Ureter (tissue), 1 donor: ENCODE measurements at places on chromosomes 16 and 17. TPM values are rescaled to one million over a fixed set of nuclear protein-coding genes. Genes with fewer than 3 reads are reported as not detected.

The ITGA2B gene
- total RNA-seq: 1.1 TPM

The NPIPA7 gene
- total RNA-seq: 15.3 TPM

The ARL5C gene
- total RNA-seq: not detected

DNA sequence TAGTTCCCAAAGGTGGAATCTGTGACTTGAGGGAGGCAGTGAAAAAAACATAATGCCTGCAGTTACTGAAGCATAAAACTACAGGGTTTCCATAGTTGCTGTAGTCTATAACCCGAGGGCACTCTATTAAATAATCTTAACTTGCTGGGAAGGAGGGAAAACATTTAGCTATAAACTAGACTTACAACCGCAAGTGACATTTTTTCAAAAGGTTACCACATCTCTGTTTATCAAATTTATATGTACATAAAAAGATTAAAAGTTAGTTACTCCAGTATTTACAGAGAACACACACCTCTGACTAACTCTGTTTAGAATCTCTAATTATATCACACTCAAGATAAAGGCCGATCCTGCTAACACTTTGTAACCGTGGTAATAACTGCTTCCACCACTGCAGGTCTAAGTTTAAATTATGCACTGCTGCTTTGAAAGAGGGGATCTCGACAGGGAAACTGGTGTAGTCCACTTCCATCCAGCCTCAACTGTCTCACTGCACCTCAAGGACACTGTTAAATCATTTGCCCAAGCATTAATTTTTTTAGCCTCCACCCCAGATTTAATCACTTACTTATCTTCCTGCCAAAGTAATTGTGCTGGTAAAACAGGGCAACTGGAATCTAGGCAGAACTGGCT, 14.6 kb downstream of the KCNJ16 start:
- no peak for DNase-seq

DNA sequence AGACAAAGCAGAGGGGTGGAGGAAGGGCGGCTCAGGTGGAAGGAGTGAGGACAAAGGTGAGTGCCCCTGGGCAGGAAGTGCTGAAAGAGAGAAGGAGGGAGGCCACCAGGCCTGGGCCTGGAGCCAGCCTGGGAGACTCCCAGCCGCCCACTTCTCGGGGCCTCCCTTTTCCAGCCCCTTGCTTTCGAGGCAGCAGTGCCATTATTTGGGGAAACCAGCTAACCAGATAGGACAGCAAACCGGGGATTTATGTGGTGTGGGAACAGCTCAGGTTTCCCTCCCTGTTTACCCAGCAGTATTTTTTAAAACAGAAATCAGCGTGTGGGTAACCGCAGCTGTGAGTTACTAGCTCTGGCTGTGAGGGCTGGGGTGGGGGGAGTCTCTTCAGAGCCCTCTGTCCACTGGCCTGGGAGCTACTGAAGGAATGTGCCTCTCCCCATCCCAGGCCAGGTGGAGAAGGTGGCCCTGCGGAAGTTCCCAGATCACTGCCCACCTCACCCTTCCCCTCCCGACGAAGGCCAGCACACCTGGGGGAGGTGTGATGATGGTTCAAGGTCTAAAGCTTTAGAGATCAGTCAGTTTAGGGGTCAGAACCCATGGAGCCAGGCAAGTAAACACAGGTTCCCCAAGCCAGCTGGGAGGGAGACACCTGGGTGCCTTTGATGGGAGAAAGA, 8.4 kb upstream of the MEOX1 start:
- no peak for DNase-seq

DNA sequence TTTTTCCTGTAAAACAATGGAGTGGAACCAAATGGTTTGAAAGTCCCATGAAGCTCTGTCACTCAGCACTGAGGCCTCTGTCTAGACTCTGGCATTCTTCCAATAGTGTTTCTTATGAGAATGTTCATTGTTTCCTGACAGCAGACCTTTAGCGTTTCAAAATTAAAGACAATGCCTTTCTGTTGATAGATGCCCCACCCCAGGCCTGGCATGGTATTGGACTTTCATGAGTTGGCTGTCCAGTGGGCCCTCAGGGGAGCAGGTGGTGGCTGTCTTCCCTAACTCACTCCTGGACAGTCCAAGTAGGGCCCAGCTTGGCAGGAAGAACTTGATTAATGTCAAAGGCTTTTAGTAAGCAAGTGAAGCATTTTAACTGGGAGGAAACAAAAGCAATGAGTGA, 186.5 kb upstream of the CCL2 start:
- DNase-seq: no peak

- DNase-seq: no peak
Observed at GRCh38 chr16:4713663-4714501, 20.2 kb downstream of the ANKS3 start.

GRCh38 chr17:1039511-1040215, 42.7 kb downstream of the TIMM22 start:
- DNase-seq: no peak

GRCh38 chr17:41284546-41284945, 9.0 kb downstream of the KRTAP9-7 start:
- no peak for DNase-seq

DNA sequence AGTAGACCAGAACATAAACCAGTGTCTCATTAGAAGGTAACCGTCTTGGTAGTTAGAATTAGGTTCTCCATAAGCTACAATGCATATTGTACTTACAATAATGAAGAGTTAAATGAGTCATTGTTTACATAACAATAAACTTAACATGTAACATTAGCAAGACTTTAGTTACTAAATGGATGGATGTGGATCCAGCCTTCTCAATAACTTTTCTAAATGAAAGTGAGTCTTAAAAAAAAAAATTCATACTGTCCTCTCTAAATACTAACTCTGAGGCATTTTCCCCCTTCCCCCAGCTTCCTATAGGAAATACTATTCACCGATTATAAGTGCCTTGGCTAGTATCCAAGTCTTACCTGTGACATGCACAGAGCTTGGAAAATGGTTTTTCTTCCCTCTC, 155.3 kb downstream of the CYB561 start:
- no peak for DNase-seq

- no peak for DNase-seq
Observed at GRCh38 chr16:62738666-62739460, 702.6 kb upstream of the CDH8 start.

DNA sequence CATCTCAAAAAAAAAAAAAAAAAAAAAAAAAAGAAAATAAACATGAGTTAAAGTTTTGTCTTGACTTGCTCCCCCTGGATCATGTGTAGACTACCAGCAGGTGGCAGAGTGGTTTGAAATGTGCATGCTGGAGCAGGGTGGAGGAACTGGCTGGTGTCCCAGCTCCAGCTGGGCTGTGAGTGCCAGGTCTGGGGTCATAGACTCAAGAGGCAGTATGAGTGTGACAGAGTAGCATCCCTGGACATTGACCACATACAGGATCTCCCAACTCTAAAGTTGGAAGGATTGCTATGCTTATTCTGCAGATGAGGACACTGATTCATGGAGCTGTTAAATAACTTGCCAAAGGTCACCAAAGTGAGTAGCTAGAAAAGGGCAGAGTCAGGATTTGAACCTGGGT, 198.0 kb upstream of the MPHOSPH6 start:
- DNase-seq: no peak

DNA sequence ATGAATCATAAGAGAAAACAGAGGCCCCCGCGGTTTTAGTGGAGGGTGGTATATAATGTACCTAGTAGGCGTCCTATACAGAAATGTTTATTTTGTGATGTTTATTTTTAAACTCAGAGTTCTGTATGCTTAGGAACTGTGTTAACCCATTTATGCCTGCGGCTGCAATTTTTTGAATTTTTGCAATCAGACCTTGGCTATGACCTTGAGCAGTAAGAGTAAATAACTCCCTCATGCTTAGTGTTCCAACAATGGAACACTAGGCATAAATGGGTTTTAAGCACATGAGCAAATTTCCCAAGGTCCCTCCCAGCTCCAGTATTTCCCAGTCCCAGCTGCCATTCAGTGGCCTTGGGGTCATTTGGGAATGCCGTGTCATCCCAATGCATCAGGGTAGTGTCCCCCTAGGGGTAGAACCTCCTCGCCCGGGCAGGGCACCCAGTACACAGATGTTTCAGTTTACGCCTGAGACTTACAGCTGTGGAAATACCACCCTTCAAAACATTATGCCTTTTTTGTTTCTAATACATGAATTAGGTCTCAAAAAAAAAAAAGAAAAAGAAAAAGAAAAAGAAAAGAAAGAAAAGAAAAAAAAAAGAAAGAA, 605.8 kb upstream of the CDH11 start:
- no peak for DNase-seq

DNA sequence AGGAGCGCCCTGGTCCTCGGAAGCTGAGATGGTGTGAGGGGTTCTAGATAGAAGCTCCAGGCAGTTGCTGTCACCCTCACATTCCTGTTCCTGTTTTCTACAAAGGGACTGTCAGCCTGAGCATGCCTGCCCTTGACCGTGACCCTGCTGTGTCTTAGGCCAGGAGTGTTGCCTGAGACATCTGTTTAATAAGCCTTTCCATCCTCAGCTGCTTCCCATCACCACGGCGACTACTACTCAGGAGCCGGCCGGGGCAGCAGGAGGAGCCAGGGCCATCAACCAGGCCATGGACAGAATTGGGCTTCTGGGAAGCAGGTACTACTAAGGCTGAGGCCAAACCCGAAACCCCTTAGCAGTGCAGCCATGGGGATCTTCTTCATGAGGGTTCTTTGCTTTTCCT, 151.4 kb downstream of the KATNIP start:
- no peak for DNase-seq

- DNase-seq: no peak
Observed at GRCh38 chr16:50178491-50178941, 25.4 kb downstream of the TENT4B start.

GRCh38 chr16:68902003-68902968, 59.0 kb downstream of the TANGO6 start:
- peak; percentile 48 for DNase-seq

DNA sequence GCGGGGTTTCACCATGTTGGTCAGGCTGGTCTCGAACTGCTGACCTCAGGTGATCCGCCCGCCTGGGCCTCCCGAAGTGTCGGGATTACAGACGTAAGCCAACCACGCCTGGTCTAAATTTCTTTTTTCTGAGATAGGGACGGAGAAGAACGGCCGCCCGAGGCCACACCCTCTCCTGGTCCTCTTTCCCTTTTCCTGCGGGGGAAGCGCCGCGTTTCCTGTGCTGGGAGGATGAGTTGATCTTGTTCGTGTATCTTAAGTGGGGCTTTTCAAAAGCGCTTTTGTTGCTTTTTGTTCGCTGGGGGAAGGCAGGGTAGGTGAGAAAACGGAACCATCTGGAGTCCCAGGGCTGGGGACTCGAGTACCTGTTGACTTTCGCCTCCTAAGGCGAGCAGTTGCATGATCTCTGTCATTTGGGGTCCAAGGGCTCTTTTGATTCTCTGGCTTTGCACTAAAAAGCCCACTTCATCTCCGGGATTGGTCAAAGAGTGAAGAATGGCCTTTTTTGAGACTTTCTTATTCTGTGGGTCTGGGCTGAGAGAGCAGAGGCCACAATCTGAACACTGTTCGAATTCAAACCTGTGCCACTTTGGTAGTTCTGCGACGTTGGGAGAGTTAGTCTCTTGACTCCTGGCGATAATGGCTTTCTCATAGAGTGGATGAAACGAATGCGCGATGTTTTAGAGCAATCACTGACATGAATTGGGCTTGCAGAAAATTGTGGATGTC, 1.3 kb downstream of the FUS start:
- peak; percentile 50 for DNase-seq
